Jurkat, Clone E6-1 (cell line): ENCODE measurements at places on chromosomes 5 and 9.

- no peak for DNase-seq
These were observed at the start of gene TGFBI for GRCh38 chr5:136028782-136029742. TSS of gene TGFBI (plus strand) at chr5:136028988. CDS start at chr5:136029056, 68 bp downstream.

DNA sequence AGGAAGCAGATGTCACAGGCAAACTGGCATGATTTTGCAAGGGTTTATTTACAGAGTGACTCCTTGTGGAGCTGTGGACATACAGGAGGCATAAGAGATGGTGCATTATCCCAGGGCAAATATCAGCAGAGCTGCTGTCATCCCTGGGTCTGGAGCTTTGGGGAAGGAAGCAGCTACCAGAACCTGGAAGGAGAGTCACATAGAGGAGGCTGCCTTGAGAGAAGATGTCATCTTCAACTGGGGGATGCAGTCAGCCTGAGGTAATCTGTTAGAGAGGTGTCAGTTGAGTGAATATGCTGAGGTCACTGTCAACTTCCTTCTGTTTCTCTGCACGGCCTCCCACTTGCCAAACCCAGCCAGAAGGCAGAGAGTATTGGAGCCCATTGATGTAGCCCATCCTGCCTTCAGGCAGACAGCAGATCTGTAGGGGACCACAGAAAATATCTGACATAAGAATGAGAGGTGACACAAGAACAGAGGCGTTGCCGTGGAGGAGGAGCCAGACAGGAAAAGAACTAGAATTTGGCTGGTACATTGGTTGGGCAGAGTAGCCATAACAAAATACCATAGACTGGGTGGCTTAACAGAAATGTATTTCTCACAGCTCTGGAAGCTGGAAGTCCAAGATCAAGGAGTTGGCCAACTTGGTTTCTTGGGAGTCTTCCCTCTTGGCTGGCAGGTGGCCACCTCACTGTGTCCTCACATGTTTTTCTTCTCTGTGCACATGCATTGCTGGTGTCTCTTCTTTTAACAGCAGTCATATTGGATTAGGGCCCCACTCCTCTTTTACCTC lies 102.8 kb downstream of the SNX18 start:
- no peak for DNase-seq

- no peak for DNase-seq
These were observed 25.7 kb upstream of the ENTREP1 start for GRCh38 chr9:69299315-69299714.

GRCh38 chr9:118809160-118809625 lies 560.0 kb downstream of the BRINP1 start:
- DNase-seq, result no peak

- no peak for DNase-seq
These were observed 74.1 kb downstream of the NMUR2 start for GRCh38 chr5:152331006-152331405.

DNA sequence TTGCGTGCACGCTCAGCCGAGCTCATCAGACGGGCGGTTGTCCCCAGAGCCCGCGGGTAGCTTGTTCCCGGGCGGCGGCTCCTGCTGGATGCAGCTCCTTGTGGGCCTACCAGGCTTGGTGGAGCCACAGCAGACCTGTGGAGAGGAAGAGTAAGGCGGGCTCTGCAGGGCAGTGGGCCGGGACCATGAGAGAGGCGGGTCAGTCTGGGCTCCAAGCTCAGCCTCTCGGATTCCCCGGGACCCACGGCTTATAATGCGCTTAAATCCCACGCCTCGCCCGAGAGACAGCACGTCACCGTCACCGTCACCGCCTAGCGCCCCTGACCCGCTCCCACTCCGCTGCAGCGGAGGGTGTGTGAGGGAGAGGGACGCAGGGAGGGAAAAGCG lies 1.9 kb upstream of the ANKRD18A start:
- DNase-seq, result no peak

GRCh38 chr5:146337264-146337904 lies 1.3 kb upstream of the POU4F3 start:
- no peak for DNase-seq

- no peak for DNase-seq
These were observed 102.5 kb upstream of the BASP1 start for GRCh38 chr5:17114715-17115599.

- peak; percentile 69 for DNase-seq
These were observed 45.9 kb upstream of the APC start for GRCh38 chr5:112691758-112692157.

GRCh38 chr5:180787711-180788431 lies 14.7 kb downstream of the MGAT1 start:
- no peak for DNase-seq

- DNase-seq, result no peak
These were observed 254.0 kb upstream of the IRX1 start for GRCh38 chr5:3341446-3342240.

DNA sequence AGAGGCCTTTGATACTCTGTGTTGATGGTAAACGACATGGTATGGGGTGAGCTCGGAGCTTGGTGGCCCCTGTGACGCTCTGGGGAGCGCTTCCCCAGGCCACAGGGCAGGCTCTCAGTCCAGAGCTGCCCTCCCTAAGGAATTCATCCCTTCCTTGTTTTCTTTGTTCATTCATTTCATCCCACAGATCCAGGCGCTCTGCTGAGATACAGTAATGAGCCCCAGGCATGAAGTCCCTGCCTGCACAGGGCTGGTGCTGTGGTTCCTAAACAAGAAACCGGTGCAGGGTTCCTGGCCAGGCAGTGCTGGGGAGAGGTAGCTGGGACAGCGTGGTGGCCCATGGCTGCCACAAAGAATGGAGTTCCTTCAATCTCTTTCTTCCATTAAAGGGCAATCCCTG lies 14.4 kb downstream of the NEK6 start:
- no peak for DNase-seq

- DNase-seq, result peak; percentile 84
These were observed 143.0 kb downstream of the SMARCA2 start for GRCh38 chr9:2158111-2158610.
